ENCODE measurements at places on chromosomes 7 and 10. TPM values are rescaled to one million over a fixed set of nuclear protein-coding genes. Genes with fewer than 3 reads are reported as not detected.
A peak's percentile ranks its signal among the peaks of the same experiment; 100 is the strongest.

GRCh38 chr7:33792041-33792440 lies 113.3 kb upstream of the BMPER start:
- no peak for DNase-seq
- no peaks in the 10 kb centered on the region for H3K4me1 ChIP-seq
- no peak overlapping the region for H3K27ac ChIP-seq
- H3K4me3 ChIP-seq: no peak overlapping the region

DNA sequence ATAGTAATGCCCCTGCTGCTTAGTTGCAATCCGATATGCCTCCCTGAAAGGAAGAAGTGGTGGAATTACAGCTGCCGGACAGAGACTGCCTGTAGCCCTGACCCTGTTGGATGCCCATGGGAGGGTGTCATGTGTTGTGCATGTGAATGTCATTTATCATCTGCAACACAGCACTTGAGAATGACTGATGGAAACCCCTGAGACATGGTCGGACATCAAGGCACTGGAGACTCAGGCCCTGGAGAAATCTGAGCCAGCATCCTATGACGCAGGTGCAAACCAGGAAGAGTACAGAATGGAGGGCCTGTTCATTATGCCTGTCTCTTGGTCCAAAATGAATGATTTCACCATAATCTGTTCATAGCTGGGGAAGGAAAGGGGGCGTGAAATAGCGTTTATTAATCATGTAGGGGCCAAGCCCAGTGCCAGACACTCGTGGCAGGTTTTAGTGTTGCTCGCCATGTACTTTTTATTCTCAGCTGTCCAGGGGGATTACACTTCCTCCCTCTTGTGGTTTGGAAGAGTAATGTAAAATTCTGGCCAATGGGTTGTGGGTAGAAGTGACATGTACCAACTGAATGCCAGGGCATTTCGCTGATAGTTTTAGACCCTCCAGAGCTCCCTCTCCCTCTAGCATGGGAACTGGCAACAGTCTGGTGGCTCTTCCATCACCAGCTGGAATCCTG lies 23.0 kb upstream of the LEP start:
- no peaks in the 10 kb centered on the region for H3K27me3 ChIP-seq
- H3K36me3 ChIP-seq: no peaks in the 10 kb centered on the region
- DNase-seq: no peak
- no peak overlapping the region for H3K27ac ChIP-seq

- no peak for DNase-seq
- H3K4me3 ChIP-seq: no peak overlapping the region
- no peak overlapping the region for H3K27ac ChIP-seq
- no peaks in the 10 kb centered on the region for H3K27me3 ChIP-seq
- H3K36me3 ChIP-seq: no peaks in the 10 kb centered on the region
- H3K4me1 ChIP-seq: no peaks in the 10 kb centered on the region
Observed at GRCh38 chr10:112490545-112490944, 43.5 kb downstream of the VTI1A start.

The GCC1 gene
- total RNA-seq: 16.7 TPM

The CCDC172 gene
- total RNA-seq: not detected

DNA sequence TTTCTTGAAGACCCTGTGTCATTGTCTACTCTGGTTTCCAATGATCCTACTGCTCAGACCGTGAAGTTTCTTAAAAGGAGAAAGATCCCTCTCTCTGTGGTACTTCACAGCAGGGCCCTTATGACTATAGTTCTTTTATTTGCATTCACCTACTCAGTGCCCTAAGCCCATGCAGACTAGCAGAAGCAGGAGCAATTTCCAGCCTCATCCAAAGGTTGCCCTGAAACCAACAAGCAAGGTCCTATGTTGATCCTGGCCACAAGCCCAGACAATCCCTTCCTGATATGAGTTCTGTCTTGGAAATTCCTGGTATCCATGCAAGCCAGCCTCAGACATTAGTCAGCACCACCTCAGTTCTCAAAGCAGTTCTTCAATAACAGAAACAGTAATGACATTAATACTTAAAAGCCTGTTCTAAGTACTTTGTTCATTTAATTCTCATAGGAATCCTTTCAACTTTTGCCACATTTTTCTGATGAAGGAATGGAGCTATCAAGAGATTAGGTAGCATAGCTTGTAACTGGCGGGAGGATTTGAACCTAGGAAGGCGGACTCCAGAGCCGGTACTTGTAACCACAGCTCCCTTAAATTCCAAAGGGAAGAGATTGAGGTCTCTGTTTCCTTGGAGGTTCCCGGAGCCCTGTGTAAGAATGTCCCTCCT lies 58.1 kb upstream of the ST8SIA6 start:
- DNase-seq: peak; percentile 68
- no peaks in the 10 kb centered on the region for H3K36me3 ChIP-seq
- no peak overlapping the region for H3K4me3 ChIP-seq
- H3K27ac ChIP-seq: no peak overlapping the region

- H3K4me3 ChIP-seq: no peak overlapping the region
- peak overlapping the region; percentile 41 for H3K27ac ChIP-seq
- H3K36me3 ChIP-seq: no peaks in the 10 kb centered on the region
- no peak for DNase-seq
- H3K27me3 ChIP-seq: no peaks in the 10 kb centered on the region
Observed at GRCh38 chr10:77873536-77874380, 52.8 kb downstream of the DLG5 start.

GRCh38 chr10:129770286-129770685 lies 193.8 kb downstream of the EBF3 start:
- H3K36me3 ChIP-seq: no peaks in the 10 kb centered on the region
- no peak overlapping the region for H3K4me3 ChIP-seq
- no peaks in the 10 kb centered on the region for H3K4me1 ChIP-seq
- no peaks in the 10 kb centered on the region for H3K27me3 ChIP-seq

GRCh38 chr7:32470871-32471270 lies 19.3 kb downstream of the LSM5 start:
- H3K27me3 ChIP-seq: no peaks in the 10 kb centered on the region
- no peak for DNase-seq
- H3K27ac ChIP-seq: no peak overlapping the region
- no peaks in the 10 kb centered on the region for H3K4me1 ChIP-seq
- no peaks in the 10 kb centered on the region for H3K36me3 ChIP-seq

DNA sequence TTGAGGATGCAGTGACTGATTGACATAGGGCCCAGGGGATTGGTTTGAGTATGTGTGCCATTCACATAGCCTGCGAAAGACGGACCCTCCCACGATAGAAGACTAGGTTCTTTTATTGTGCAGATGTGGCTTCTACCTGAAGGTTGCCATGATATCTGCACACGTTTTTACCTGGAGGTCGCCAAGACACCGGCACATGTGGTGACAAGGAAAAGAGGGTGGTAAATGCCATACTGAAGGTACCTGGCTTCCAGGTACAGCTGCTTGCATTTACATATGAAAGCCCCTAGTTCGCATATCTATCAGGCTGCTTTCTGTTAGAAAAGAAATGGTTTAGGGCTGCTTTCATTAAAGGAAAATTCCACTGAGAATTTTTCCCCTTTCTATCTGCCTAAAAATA lies 43.6 kb downstream of the ZNF22 start:
- no peak overlapping the region for H3K27ac ChIP-seq
- H3K4me3 ChIP-seq: no peak overlapping the region
- no peaks in the 10 kb centered on the region for H3K4me1 ChIP-seq
- DNase-seq: no peak

DNA sequence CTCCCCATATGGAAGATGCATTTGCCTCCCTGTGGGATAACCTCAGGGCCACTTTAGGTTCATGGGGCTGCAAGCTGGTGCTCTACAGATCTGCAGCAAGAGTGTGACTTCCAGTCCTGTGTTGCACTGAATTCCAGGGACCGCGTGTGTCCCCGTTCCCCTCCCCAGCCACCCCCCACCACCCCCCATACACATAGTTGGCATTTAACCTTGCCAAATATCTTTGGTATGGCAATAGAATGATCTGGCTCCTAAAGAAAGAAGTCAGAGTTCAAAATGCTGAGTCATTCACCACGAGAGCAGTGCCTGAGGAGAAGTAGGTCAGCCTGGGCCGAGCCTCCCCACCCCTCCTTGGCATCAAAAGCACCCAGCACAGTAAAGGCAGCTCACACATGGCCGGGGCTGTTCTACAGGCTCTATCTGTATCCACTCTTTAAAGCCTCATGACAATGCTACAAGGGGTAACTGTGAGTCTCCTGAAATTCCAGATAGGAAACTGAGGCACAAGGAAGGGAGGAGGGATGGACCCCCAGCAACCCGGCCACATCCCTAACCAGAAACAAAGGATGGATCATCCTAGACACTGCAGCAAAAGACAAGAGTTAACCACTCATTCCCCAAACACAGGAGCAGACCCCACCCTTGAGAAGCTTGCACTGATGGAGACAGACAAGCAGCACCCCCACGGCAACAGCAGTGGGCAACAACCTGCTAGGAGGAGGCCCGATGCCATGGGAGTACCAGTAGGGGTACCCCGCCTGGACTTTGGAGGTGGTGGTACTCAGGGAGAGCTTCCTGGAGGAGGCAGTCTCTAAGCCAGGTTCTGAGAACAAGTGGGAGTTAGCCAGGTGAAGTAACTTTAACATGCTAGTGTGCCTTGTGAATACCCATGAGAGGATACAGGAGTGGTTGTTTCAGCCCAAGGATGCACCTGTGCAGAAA lies 70.3 kb upstream of the NANOS1 start:
- DNase-seq: no peak
- no peak overlapping the region for H3K4me3 ChIP-seq
- no peaks in the 10 kb centered on the region for H3K36me3 ChIP-seq
- no peaks in the 10 kb centered on the region for H3K27me3 ChIP-seq
- no peaks in the 10 kb centered on the region for H3K4me1 ChIP-seq
- H3K27ac ChIP-seq: no peak overlapping the region

DNA sequence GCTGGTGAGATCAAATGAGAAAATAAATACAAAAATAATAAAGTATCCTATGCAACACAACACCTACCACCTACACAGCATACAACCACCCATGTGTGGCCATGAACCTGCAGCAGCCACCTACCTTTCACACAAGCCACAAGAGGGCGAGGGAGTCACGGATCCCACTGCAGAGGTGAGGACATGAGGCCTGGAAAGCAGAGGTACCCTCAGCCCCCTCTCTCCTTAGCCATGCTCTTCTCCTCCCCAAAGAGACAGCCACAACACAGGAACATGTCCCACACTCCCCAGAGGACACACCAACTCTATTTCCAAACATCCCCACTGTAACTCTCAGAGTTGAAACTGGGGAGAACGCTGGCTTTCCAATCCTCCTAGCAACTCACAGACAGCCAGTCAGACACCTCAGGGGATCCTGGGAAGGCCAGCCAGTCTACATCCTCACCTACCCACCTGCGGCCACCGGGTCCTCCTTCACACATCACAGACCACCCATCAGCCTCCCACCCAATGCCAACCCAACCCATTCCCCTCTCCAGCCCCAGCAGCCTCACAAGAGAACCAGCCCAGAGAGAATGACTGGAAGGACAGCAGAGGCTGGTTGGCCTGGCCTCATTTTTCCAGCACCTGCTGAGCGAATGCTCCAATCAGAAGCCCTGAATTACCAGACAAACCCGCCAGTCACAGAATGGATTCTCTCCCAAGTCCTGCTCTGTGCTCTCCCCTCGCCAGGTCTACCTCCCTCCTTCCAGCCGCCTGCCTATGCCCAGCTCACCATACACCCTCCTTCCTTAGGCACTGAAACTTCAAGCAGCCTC lies 18.4 kb downstream of the DLG5 start:
- H3K36me3 ChIP-seq: no peaks in the 10 kb centered on the region
- no peaks in the 10 kb centered on the region for H3K27me3 ChIP-seq
- H3K4me1 ChIP-seq: peaks cover 15% of the 10 kb centered on the region
- H3K4me3 ChIP-seq: no peak overlapping the region

DNA sequence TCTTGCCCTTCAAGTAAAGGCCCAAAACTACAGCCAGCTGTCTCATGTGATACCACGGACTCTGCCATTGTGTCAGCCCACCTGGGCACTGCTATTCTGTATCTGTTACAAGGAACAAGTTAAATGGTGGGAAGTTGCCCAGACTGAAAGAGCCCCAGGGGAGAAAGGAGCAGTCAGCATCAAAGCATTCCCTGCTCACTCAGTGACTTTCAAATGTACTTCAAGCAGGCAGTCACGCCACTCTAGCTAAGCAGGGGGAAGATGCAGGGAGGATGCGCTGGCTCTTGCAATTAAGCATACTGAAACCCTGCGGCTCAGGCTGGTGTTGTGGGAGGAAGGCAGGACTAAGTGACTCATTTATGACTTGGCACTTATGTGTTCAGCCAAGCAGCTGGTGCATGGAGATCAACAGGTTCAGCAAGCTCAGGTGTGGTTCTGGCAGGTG lies 1249.6 kb downstream of the TYW1 start:
- H3K4me1 ChIP-seq: no peaks in the 10 kb centered on the region
- H3K36me3 ChIP-seq: no peaks in the 10 kb centered on the region
- no peak overlapping the region for H3K4me3 ChIP-seq
- peak; percentile 71 for DNase-seq
- H3K27ac ChIP-seq: no peak overlapping the region
- H3K27me3 ChIP-seq: no peaks in the 10 kb centered on the region

The GCK gene
- 0.25 TPM for total RNA-seq

- no peak overlapping the region for H3K27ac ChIP-seq
- no peak for DNase-seq
- H3K36me3 ChIP-seq: no peaks in the 10 kb centered on the region
- no peaks in the 10 kb centered on the region for H3K27me3 ChIP-seq
- no peak overlapping the region for H3K4me3 ChIP-seq
- H3K4me1 ChIP-seq: no peaks in the 10 kb centered on the region
Observed at GRCh38 chr7:78398576-78398975, 600.0 kb downstream of the PHTF2 start.

The ACTA2 gene
- 471 TPM for total RNA-seq

DNA sequence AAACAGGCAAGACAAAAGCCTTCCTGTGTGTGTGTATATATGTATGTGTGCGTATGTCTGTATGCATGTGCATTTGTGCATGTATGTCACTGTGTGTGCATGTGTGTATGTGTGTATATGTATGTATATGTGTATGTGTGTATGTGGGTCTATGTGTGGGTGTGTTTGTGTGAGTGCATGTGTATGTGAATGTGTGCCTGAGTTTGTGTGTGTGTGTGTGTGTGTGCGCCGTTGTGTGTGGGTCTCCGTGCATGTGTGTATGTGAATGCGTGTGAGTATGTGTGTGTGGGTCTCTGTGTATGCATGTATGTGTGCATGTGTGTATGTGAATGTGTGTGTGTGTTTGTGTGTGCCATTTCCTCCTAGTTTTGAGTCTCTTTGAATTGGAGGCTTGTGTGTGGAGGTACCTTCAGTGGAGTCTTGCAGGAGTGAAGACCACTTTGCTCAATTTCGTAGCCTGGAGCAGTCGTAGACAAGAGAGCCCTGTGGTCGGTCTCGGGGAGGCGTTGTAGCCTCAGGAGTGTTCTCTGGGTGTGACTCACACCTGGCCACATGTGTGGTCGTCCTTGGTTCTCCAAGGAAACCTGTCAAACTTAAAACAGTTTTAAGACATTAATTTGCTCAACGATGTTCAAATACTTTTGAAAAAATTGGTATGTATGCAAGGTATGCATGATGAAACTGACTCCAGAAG lies 28.1 kb downstream of the INPP5A start:
- no peaks in the 10 kb centered on the region for H3K36me3 ChIP-seq
- no peak overlapping the region for H3K4me3 ChIP-seq
- no peaks in the 10 kb centered on the region for H3K4me1 ChIP-seq
- no peak for DNase-seq
- H3K27me3 ChIP-seq: no peaks in the 10 kb centered on the region

The PSD gene
- total RNA-seq: 2.2 TPM

The GIMAP1 gene
- total RNA-seq: 10.2 TPM

The MYPN gene
- 0.06 TPM for total RNA-seq

GRCh38 chr10:81444242-81444929 lies 430.6 kb upstream of the NRG3 start:
- H3K4me1 ChIP-seq: no peaks in the 10 kb centered on the region
- H3K36me3 ChIP-seq: no peaks in the 10 kb centered on the region
- H3K27ac ChIP-seq: no peak overlapping the region
- H3K4me3 ChIP-seq: no peak overlapping the region

- H3K4me1 ChIP-seq: no peaks in the 10 kb centered on the region
- H3K4me3 ChIP-seq: no peak overlapping the region
- H3K27me3 ChIP-seq: no peaks in the 10 kb centered on the region
- H3K27ac ChIP-seq: no peak overlapping the region
Observed at GRCh38 chr7:142012825-142013511, 17.3 kb downstream of the MGAM start.

The SFRP5 gene
- 0.31 TPM for total RNA-seq

The MYH16 gene
- total RNA-seq: not detected
